ENCODE measurements at places on chromosomes 3 and 15.

GRCh38 chr3:88033079-88033478, 25.7 kb downstream of the CGGBP1 start:
- no peak for DNase-seq

- DNase-seq = no peak
Measured at GRCh38 chr3:71380096-71380495, 203.4 kb downstream of the FOXP1 start.

DNA sequence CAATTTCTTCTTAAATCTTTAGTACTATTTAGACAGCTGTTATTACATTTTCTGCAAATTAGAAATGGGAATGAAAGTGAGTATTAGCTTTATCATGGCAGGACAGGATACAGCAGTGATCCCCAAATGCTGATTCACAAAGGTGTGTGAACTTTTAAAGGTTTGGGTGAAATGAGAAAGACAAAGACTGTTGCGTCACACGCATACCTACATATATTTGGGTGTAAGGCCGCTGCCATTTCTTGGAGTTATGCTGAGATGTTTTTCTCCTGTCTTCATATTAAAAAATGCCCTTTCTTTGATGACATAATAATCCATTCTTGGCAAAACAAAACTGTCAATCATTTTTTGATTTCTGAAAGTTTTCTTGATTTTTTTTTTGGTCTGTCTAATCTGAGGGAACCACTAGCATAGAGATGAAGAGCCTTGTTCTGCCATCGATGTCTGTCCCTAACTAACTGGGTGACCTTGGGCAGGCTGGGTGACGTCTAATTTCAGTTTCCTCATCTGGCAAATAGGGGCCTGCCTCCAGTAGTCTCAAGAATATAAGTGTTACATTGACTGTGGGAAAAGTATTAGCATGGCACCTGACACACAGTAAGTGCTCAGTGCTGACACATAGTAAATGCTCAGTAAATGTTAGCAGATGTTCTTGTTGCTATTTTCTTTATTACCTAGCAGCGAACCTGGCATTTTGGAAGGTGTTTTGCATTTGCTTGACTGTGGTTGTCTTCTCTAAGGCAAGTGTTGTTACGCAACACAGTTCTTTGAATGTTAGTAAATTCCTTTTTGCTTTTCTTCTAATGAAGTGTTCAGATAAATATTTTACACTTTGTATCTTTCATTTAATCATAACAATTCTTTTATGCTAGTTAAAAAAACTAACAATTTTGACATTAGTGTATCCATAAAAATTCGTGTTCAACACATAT, 5.0 kb downstream of the MITF start:
- no peak for DNase-seq

DNA sequence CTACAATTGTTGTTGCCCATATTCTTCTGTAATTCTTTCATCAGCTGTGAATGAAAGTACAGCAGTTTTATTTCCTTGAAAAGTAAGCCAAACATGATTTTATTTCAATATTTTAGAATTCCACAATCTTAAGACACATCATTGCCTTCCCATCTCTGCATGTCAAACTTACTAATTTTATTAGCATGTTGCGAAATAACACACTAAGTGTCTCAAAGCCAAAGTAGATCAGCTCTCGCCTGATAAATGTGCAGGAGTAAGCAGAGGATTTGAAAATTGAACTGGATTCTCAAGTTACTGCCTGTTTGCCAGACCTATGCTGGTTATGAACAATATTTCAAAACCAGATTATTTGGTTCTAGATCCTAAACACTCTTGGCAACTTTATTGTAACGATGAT, 25.7 kb downstream of the TGFBR2 start:
- peak; percentile 34 for DNase-seq

DNA sequence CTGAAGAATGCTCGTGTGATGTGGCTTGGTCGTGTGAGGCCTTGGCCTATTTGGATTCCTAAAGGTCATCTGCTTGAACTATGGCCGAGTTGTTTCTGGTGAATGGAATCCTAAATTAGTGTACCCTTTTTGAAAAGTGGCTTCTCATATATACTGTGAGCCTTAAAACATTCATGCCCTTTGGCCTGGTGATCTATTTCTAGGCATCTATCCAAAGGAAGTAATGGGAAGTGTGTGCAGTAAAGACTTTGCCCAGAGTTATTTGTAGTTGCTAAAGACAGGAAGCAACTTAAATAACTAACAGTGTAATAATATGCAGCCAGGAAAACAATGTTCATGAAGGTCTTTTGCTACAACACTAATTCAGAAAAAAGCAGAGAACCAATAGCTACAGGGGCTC, 3.0 kb downstream of the DGKG start:
- DNase-seq = no peak

GRCh38 chr3:48555231-48555948, 1.2 kb downstream of the PFKFB4 start:
- DNase-seq = no peak

DNA sequence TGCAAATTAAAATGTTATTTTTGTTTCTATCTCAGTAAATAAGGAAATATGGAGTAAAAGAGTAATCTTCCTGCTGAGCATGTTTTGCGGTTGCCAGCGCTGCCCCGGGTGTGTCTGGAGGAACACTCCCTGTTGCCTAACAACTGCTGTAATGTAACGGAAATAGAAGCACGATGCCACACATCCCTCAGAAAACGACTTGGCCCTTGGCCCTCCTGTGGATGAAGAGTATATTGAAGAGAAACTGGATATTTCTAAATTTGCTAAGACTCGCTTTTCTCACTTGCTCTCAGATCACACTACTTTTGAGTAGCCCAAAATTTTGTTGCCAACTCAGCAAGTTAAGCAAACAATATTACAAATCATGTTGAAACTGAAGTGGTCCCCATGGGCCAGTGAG, 18.9 kb downstream of the CX3CR1 start:
- peak; percentile 93 for DNase-seq

GRCh38 chr3:49616491-49616941, 57.6 kb upstream of the APEH start:
- DNase-seq = peak; percentile 39

GRCh38 chr3:127572186-127572585, 18.3 kb downstream of the TPRA1 start:
- no peak for DNase-seq

All from muscle of leg (tissue), 16 donors.